ENCODE measurements at places on chromosomes 1 and 21.

- DNase-seq = no peak
Observed at GRCh38 chr1:64960731-64961130, 5.6 kb downstream of the JAK1 start.

DNA sequence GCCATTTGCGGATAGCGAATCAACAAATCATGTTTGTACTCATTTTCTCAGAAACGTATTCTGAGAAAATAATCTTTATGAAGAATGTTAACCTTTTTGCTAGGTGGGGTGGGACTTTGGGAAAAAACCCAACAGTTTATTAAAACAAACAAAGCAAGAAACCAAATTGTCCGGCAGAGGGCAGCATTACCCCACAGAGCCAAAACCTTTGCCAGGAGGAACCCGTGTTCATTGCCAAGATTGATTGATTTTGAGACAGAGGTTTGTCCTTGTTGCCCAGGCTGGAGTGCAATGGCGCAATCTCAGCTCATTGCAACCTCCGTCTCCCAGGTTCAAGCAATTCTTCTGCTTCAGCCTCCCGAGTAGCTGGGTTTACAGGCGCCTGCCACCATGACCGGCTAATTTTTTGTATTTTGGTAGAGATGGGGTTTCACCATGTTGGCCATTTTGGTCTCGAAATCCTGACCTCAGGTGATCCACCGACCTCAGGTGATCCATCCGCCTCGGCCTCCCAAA, 70.8 kb upstream of the RHOU start:
- peak; percentile 74 for DNase-seq

DNA sequence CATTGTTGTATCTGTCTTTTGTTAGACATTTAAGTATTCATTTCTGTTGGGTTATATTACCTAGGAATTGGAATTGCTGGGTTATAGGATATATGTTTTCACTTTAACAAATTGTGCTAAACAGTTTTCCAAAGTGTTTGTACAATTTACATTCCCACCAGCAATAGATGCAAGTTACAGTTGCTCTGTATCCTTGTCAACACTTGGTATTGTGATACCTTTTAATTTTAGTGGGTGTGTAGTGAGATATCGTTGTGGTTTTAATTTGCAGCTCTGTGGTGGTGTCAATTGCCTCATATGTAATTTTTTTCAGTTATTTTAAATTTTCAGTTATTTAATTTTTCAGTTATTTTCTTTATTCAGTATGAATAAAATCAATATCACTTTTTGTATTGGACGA, 7.4 kb upstream of the DPH5 start:
- DNase-seq = no peak

DNA sequence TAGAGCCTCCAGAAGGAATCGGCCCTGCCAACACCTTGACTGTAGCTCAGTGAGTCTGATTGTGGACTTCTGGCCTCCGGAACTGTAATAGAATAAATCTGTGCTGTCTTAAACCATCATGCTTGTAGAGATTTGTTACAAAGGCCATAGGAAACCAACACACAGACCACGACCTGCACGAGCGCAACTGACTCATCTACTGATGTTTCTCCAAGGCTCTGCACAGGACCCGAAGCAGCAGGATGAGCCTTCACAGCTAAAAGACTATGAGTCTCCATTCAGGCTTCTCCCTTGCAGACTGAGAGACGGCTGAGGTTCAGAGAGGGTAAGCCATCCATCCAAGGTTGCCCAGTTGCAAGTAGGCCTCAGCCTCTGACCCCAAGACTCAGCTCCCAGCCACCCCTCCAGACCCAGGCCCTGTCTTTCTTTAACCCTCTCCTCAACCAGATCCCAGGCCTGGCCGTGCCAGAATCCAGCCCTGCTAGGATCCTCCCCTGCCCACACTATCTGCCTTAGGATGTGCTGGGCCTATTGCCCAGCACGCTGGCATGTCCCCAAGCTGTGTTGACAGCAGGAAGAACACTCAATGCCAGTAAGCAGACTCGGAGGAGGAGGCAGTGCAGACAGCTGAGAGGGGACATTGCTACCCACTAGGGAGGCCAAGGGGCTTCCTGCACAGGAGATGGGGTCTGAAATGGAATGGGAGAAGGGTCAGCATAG, 109.0 kb downstream of the HMGB4 start:
- DNase-seq = no peak

DNA sequence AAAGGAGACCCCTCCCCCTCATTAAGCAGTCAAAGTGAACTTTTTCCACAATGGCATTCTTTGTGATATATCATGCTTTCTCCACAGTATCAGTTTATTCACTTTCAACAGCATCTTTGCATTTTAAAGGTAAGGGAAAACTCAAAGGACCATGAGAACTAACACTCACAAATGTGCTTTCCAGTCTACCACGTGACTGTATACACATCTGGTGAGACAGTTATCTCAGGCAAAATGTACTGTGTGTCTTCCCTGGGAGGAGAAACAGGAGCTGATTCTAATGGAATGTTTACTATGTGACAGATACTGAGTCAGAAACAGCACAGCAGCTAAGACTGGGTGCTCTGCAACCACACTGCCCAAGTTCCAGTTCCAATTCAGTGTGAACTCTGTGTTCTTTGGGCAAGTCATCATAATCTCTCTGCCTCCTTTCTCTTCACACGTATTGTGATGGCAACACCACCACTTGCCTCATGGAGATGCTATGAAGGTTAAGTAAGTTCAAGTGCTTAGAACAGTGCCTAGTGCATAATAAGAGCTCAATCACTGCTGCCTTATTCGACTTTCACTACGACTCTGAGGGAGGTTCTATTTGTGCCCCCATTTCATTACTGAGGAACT, 79.0 kb downstream of the SLC45A1 start:
- DNase-seq = peak; percentile 34

GRCh38 chr1:227321035-227321434, 2.7 kb upstream of the CDC42BPA start:
- DNase-seq = no peak

DNA sequence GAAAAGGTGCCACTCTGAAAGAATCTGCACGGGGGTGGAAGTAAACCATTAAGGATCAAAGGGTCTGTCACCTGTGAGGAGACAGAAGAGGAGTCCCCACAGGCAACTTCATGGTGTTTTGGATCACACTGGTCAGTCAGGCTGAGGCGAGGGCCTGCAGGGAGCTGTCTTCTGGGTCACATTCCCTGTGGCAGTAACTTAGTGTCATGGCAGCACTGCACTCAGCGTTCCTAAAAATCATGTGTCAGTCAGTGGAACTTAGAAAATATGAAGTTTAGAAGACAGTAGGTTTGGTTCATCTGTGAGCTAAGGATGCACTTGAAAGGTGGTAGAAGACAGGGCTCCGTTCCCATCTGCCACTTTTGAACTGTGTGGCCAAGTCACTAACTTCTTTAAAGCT, 43.5 kb upstream of the CD101 start:
- DNase-seq = no peak

GRCh38 chr1:93813076-93813475, 65.9 kb downstream of the DNTTIP2 start:
- DNase-seq = no peak

DNA sequence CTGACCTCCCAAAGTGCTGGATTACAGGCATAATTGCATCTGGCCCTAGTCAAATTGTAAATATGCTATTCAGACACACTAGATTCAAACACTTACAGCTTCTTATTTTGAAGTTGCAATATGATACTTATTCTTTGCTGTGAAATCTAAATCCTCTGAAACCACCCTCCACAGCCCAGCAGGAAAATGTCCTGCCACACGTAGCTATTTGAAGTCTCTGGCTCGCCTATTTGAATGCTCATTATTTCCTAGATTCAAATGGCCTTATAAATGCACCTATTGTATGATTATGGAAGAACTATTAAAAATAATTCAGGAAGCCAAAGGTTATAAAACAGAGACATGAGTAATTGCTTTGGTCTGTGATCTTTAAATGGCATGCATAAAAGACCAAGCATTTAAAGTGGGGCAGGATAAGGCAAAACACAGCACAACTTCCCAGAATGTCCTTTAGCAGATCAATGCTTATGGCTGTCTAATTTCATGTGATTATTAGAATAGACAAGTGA, 26.6 kb upstream of the FBXO28 start:
- DNase-seq = no peak

GRCh38 chr1:39178541-39179431, 25.7 kb upstream of the MACF1 start:
- DNase-seq = no peak

DNA sequence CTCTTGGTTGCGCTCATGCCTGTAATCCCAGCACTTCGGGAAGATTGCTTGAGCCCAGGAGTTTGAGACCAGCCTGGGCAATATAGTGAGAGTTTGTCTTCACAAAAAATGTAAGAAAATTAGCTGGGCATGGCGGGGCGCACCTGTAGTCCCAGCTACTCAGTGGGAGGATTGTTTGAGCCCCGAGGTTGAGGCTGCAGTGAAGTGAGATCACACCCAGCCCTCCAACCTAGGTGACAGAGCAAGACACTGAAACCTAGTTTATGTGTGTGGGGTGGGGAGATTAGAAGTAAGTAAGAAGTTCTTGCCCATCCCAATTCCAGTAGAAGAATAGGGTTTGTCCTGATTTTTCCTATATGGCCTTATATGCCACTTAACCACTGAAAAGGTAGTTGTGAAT, 2.0 kb downstream of the RPL5 start:
- no peak for DNase-seq

- DNase-seq = no peak
Observed at GRCh38 chr1:173960625-173961024, 43.5 kb upstream of the SERPINC1 start.

DNA sequence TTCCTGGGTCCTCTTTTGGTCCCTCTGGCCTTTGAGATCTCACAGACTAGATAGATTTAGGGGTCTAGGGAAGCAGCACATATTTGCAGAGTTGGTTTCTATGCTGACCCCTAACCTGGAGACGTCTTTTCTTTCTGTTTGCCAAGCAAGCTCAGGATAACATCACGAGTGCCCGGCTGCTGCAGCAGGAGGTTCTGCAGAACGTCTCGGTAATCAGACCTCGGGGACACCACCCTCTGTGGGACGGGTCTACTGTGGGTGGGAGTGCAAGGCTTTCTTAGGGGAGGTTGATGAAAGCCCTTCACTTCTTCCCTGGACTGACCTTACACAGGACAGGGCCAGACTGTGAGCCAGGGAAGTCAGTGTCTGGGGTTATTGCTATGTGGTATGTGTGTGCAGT, 2.9 kb downstream of the IL24 start:
- DNase-seq = no peak

GRCh38 chr1:6587261-6588005, 7.6 kb downstream of the ZBTB48 start:
- DNase-seq = no peak

DNA sequence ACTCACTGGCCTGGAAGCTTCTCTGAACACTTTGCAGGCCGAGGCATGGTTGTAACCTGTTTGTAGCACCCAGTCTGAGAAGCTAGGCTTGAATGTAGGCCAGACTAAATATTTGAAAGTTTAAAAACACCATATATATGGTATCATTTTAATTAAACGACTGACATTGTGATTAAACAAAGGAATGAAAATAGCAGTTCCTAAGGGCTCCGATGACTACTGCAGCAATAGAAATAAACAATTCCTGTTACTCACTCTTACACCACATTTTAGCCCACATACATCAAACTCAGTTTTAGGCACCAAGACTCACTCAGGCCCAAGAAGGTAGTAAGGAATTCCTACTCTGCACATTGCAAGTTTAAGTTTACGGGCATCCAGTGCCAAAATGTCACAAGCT, 281.2 kb downstream of the AKT3 start:
- no peak for DNase-seq

GRCh38 chr21:45788198-45788597, 144.7 kb downstream of the PCBP3 start:
- no peak for DNase-seq

GRCh38 chr1:32983020-32983419, 18.4 kb upstream of the RNF19B start:
- no peak for DNase-seq

DNA sequence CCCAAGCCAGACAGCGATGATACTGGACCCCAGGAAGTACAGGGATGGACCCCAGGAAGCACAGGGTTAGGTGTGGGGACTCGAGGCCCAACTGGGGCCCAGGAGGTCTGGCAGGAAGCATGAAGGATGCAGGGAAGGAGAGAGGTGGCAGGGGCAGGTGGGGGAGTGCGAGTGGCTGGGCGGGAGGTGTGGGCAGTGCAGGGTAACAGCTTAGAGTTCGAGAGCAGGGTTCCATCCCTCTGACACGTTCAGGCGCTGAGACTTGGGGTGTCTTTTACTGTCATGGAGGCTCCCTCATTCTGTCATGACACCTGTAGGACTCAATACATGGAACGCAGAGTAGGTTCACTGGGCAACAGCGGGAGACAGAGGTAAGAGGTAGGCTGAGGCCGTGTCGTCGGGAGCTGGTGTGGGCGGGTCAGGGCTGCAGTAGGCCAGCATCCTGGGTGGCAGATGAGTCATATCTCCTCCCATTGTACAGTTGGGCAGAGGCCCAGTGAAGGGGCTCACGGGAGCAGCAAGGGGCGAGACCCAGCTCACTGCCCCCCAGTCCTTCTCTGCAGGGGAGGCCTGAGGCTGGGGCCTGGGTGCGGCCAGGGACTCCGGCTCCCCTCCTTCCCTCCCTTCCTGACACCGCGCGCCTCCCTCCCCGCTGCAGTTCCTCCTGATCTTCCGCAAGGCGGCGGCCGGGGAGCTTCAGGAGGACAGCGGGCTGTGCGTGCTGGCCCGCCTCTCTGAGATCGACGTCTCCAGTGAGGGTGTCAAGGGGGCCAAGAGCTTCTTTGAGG, 11.6 kb upstream of the CTRC start:
- no peak for DNase-seq

GRCh38 chr1:9115351-9116205, 13.3 kb downstream of the GPR157 start:
- no peak for DNase-seq

- DNase-seq = no peak
Observed at GRCh38 chr1:158996998-158997397, 12.7 kb upstream of the IFI16 start.

DNA sequence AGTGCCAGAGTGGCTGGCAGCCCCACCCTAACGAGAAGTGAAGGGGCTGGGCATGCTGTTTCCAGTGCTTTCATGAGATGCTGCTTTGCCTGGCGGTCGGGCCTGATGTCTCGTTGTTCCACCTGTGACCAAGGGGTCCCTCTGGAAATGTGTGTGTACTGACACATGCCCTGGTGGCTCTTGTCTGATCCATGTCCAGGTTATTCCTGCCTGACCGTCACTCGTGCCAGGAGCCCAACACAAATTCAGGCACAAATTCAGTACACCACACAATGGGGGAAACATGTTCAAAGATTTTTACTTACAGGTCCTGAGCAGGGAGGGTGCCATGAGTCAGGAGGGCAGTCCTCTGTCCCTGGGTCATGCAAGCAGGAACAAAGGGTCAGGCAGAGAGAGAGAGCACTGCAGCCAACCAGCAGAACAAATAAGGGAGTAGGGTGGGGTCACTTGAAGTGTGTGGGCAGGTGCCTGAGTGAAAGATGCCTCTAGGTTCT, 76.3 kb downstream of the ADARB1 start:
- DNase-seq = no peak

DNA sequence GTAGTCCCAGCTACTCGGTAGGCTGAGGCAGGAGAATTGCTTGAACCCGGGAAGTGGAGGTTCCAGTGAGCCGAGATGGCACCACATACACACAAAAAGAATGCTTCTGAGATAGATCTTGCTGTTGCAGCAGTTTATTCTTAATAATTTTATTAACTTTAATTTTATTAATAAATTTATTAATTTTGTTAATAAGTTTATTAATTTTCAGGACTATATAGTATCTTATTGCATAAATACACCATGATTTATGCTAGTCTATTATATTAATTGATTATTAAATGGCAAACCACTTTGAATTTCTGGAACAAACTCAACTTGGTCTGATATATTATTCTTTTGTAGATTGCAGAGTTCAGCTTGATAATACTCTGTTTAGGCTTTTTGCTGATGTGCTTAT, 99.5 kb downstream of the CLIC6 start:
- no peak for DNase-seq
